Cardiac muscle cell (in vitro differentiated cells and primary cell): ENCODE measurements at places on chromosomes 3 and 15.

GRCh38 chr3:136802481-136802996, 16.4 kb upstream of the SLC35G2 start:
- peak; percentile 34 for DNase-seq

GRCh38 chr3:189625572-189625971, 5.6 kb upstream of the TP63 start:
- DNase-seq = no peak

DNA sequence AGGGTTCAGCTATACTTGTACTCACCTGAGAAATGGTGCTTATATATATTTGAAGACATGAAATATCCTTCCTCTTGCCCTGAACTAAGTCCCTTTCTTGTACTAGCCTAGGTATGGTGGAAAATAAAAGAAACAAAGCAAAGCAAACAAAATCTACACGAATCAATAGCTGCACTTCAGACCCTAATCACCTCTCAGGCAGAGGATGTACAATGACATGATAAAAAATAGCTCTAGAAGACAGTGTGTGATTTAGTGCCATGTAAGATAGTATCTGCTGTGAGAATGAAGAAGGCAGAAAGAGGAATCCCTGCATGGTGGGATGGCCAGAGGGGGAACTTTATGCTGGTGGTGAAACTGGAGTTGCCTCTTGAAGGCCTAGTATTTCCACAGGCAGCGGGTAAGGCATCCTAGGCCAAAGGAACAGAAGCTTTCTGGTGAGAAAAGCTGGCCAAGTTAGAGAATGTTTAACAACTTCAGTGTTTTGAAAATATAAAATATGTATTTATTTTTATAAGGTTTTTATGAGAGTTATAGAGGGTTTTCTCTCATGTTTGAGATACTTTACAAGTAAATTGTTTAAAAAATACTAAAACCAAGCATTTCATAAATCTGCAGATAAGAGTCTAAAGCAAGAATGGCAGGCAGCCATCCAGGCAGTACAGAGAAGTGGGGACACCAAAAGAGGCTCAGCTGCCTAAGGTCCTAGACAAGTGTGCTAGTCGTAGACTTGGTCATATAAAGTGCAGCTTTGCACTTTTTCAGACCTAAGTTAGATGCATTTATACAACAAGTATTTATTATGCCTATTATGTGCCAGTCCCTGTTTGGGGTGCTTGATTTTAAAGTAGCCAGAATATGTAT, 14.9 kb downstream of the LEKR1 start:
- DNase-seq = no peak

- no peak for DNase-seq
These were observed 24.6 kb upstream of the SRP14 start for GRCh38 chr15:40063563-40064011.

GRCh38 chr3:127254033-127254644, 33.7 kb downstream of the PRR20G start:
- no peak for DNase-seq

DNA sequence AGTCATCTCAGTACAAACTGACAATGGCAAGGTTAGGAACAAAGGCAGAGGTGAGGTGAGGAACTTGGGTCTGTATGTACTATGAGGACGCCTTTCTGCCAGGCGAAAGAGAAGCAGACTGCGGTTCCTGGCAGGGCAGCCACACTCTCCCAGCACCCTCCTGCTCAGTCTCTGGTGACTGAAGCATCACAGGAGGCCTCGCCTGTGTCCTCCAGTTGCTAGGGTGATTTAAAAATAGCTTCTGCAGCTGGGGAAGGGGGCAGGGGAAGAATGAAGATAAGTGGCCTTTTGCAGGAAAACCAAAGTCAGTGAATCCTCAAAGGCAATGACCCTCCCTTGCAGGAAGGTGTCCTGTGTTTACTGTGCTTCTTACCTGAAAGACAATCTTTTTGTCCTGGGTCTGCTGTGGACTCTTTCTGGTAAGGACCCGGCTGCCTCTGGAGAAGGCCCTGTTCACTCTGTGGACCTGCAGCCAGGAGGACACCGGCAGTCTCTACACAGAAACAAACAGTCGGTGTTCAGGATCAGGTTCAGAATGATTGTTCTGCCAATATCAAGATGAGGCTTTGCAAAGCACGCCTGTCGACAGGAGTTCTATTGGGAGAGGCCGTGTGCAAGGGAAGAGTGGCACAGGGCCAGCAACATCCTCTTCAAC, 65.7 kb upstream of the DGKG start:
- DNase-seq = peak; percentile 45

GRCh38 chr3:55731741-55732140, 244.6 kb upstream of the WNT5A start:
- no peak for DNase-seq

- no peak for DNase-seq
These were observed 1629.5 kb downstream of the OTOL1 start for GRCh38 chr3:163126115-163126514.

DNA sequence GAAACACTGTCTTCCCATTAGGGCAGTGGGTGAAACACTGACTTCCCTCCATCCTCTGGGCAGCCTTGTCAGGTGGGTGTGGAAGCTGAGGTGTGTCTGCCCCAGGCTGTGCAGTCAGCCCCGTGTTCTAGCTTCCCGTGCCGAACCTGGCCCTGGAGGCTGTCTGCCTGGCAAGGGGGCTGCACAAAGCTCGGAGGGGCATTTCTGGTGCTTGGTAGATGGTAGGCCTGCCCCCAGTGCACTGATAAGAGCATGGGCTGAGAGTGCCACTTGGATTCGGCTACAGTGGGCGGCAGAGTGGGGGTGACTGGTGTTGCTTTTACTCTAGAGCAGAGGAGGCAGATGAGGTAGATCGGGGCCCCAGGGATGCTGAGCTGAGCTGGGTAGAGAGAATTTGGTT, 21.3 kb downstream of the IGF1R start:
- DNase-seq = no peak

- no peak for DNase-seq
These were observed 4.6 kb downstream of the LHFPL4 start for GRCh38 chr3:9548991-9549390.

GRCh38 chr15:52037889-52038505, 19.0 kb downstream of the MAPK6 start:
- DNase-seq = no peak

- DNase-seq = peak; percentile 98
These were observed 64.4 kb upstream of the PPARG start for GRCh38 chr3:12224181-12225147.

DNA sequence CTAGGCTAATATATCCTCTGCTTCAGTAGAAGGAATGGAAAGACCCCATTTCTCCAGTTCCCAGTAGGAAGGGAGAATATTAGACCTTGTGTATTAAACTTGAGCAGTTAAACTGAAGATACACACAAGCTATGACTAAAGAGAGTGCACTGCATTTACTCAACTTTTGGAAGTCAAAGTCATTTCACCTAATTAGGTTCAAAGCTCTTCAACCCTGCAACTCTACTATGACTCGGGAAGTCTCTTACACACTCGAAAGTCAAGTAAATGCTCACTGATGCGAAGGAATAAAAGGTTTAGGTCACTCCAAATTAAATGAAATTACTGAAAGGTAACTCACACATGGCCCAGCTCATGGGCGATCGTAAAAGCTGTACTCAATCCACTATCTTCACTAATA, 33.8 kb downstream of the ADAMTS9 start:
- no peak for DNase-seq

DNA sequence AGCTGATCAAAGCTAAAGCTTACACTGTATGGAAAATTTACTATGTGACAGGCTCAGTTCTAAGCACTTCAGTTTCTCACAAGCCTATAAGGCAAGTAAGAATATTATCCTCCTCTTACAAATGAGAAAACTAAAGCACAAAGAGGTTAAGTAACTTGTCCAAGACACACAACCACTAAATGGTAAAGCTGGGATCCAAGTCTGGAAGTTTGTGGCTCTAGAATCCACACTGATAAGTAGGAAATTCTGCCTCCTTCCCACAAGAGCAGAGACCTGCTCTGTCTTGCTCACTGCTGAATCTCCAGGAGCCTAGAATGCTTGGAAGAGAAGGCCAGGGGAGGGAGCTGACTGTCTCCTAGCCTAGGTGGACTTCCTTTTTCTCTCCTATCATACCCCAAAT, 60.6 kb downstream of the MAGI1 start:
- no peak for DNase-seq

DNA sequence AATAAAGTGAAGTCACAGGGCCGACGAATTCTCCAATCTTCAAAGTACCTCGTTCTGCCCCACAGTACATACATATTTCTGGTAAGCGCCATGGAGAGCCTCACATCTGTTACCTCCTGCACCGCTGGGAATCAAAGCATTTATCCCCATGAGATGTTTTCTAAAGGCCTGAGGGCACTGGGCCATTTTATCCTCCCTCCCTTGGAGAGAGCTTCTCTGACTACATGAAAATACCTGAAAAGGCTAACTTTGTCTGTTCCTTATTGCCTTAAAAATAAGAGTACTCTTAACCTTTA, 148.1 kb downstream of the RORA start:
- DNase-seq = no peak

- DNase-seq = peak; percentile 98
These were observed 10.0 kb downstream of the PLXND1 start for GRCh38 chr3:129596194-129597086.

GRCh38 chr3:187740421-187741399, 4.6 kb downstream of the BCL6 start:
- DNase-seq = peak; percentile 78

GRCh38 chr3:160556141-160556540, 9.2 kb downstream of the KPNA4 start:
- DNase-seq = no peak

GRCh38 chr3:18725668-18726407, 300.7 kb upstream of the SATB1 start:
- no peak for DNase-seq

DNA sequence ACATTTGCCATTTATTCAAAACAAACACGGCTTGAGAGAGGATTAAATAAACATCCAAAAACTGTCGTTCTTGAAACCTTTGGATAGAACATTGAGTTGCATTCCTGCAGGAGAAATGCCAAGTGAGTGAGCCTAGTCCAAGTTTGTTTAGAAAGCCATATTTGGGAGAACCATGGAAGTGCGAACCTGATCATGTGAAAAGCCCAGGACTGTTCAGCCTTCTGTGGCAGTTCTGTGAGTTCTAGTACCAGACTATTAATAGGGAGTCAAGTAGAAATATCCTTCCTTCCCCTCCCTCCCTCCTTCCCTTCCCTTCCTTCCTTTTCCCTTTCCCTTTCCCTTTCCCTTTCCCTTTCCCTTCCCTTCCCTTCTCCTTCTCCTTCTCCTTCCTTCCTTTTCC, 470.4 kb downstream of the LPP start:
- no peak for DNase-seq

DNA sequence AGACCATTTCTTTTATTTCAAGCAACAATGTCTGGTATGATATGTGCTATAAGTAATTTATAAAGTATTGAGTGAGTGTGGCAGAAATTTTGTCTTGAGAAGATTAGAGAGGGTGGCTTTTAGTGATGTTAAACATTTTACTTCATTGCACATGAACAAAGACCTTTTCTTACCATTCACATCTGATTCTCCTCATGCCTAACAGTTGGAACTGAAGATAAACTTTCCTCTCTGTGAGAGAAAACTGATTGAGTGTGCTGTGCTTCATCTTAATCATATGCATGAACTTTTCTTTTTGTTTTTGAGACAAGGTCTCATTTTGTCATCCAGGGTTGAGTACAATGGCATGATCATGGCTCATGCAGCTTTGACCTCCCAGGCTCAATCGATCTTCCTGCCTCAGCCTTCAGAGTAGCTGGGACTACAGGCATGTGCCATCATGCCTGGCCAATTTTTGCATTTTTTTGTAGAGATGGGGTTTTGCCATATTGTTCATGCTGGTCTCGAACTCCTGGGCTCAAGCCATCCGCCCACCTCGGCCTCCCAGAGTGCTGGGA, 377.7 kb upstream of the GOLIM4 start:
- no peak for DNase-seq

DNA sequence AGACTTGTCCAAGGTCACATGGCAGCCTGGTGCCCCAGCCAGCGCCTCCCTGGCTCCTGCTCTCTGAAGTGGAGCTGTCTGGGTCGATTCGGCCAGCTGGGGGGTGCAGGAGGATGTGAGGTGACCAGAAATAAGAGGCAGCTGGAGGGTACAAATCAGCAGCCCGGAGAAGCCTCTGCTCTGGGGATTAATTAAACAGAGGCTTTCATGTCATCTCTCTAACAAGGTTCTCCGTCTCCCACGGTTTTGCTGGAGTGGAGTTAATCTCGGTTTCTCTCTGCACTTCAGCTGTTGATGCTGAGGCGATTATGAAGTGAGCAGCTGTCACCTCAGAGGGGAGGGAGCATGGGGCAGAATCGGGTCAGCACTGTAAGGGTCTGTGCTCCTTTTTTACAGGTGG, 236.8 kb downstream of the TLE3 start:
- DNase-seq = no peak

GRCh38 chr15:53522991-53523390, 236.5 kb downstream of the WDR72 start:
- peak; percentile 42 for DNase-seq

DNA sequence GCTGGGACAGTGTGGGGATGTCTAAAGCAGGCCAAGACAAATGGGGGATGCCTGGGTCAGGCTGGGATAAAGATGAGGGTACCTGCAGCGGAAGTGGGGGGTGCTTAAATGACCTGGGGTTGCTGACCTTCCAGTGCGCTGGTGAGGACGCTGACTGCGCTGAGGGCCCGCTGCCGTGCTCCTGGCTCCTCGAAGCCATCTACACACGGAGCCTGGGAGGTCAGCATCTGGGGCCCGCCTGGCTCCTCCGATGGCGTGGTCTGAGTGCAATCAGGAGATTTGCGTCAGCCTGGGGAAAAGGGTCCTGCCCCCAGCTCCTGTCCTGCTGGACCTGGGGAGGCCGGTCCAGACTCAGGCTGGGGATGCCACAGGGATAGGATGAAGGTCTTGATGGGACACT, 50.7 kb downstream of the SCN5A start:
- DNase-seq = no peak

DNA sequence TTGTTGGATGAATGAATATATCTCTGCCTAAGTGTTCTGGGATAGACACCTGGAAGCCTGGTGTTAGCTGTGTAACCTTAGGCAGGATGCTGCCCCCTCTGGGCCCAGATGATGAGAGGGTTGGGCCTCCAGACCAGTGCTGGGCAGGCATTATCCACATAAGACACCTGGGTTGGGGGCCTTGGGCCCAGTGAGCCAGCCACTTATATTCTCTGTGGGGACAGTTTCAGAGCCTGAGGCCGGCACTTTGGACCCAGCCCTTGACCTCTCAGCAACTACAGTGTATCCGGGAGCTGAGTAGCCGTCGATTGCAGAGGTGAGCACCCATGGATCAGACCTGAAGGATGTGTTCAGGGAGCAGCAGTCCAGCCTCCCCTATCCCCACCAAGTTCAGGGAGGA, 2.2 kb downstream of the HEMK1 start:
- no peak for DNase-seq

GRCh38 chr3:75015280-75015679, 400.8 kb upstream of the CNTN3 start:
- no peak for DNase-seq

GRCh38 chr3:171313702-171314101, 146.5 kb downstream of the TNIK start:
- DNase-seq = no peak

DNA sequence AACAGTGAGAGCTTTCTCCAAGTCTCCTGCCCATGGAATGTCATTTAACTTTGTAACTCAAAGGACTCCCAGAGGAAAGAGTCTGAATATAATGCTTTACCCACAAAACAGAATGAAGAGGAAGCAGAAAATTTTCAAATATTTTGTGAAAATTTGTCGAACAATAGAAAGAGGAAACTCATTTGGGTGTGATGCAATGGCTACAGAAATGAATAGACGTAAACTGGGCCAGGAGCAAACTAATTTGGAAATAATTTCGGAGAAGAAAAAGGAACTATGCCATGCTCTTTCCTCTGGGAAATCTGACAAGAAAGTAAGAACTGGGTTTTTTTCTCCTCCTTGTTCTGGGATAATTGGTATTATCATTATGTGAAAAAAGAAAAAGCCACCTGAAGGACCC, 11.2 kb upstream of the SUMF1 start:
- DNase-seq = no peak

GRCh38 chr15:68379058-68379758, 52.8 kb downstream of the ITGA11 start:
- no peak for DNase-seq
